ENCODE measurements at places on chromosomes 3 and 15.
A peak's percentile ranks its signal among the peaks of the same experiment; 100 is the strongest.

DNA sequence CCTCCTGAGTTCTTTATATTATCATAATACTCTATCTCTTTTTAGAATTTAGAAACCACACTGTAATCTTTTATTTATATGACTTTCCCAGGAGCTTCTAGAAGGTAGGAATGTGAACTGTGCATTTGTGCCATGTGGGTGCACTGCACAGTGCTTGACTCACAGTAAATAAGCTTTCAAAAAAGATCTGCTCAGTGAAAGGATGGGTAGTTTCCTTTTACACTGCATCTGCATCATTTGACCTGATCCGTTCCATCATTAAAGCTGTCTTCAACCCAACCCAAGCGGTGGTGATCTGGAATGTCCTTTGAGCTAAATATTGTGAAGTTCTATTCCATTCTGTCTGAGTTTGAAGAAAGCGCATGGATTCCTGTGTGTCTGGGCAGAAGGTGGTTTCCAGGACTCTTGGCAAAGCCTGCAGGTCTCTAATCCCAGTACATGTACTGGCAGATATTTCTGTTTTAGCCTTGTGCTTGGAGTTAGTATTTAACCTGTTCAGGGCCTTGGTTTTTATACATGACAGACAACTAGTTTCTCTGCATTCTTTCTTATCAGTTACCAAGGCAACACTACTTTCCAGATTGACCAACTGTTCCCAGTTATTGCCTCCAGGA, 96.7 kb downstream of the DHX30 start:
- no peak for DNase-seq

DNA sequence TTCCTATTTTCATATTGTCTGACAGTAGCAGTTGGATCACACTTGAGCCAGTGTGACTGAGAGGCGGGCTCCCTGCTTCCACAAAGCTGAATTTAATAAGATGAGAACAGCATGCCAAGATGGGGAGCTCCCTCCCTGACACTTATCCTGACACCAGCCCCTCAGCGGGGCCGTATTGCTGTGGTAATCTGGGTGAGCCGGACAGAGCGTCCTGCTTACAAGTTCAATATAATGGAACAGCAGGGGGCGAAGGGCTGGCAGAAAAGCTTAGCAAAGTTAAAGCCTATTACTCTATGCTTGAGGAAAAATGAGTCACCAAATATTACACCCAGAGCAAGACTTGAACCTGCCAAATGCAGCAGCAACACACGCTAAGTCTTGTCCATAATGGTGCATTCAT, 163.8 kb upstream of the CMC1 start:
- DNase-seq, result no peak

- peak; percentile 31 for DNase-seq
Observed at GRCh38 chr15:34126522-34126921, 24.6 kb downstream of the PGBD4 start.

GRCh38 chr15:44101944-44102343, 93.1 kb downstream of the FRMD5 start:
- DNase-seq, result no peak

DNA sequence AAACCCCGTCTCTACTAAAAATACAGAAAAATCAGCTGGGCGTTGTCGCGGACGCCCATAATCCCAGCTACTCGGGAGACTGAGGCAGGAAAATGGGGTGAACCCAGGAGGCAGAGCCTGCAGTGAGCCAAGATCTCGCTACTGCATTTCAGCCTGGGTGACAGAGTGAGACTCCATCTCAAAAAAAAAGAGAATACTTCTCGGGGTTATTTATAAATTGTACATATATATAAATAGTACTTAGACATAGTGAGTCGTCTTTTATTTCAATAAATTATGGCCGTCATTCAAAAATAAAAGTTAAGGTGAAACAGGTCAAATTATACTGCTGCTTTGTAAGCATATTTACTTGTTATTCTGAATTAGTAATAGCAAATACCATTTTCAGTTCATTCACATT, 12.1 kb upstream of the EBLN2 start:
- no peak for DNase-seq

- no peak for DNase-seq
Observed at GRCh38 chr15:75185271-75186029, 16.2 kb upstream of the C15orf39 start.

- no peak for DNase-seq
Observed at GRCh38 chr3:173913397-173913796, 515.9 kb downstream of the NLGN1 start.

DNA sequence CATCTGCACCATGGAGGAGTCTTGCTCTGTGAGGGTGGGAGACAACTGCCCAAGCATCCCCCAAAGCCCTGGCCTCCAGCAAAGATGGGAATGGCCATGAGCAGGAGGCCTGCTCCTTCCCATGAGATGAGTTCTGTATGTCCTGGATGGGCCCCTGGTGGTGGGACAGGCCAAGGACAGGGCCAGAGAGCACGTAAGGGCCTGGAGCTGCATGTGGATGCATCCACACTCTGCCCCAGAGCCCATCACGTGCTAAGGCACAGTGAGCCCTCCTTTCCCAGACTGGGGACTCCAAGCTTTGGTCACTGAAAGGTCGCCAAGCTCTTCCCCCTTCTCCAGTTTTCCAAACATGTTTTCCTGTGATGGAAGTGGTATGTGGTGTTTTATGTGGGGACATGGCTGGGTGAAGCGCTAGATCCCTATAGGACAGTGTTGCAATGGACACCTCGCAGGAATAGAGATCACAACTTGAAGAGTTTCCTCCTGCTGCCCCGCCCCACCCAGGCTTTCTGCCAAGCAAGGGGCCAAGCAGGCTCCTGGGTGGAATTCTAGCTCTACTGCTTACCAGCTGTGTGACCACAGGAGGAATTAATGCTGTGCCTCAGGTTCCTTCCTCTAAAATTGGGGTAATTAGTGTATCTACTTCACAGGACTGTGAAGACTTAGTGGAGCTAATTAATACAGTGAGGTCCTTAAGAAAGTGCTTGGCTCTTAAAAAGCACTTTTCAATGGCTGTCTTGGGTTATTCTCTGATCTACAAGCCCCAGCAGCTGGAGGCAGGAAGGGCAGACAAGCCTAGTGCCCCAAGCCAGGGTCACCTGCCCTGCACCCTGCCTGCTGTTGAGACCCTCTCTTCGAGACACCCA, 106.4 kb upstream of the RPL32 start:
- no peak for DNase-seq

- no peak for DNase-seq
Observed at GRCh38 chr3:129519896-129520715, 8.3 kb upstream of the RHO start.

DNA sequence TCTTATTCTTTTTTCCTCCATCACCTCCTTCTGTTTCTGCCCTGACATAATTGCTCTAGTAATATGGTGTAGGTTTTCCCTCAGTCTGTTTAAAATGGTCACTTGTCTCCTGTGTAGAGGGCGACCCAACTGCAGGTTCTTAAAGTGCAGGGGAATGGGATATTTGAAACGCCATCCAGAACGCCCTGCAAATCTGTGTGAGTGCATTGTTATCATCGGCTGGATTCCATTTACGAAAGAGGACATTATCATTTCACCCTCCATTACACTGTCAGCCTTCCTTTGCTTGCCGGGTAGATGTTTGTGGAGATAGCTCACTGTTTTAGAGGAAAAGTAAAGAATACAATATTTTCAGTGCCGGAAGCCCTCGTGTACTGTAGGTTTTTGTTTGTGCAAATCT, 354.0 kb downstream of the LRTM1 start:
- DNase-seq, result peak; percentile 49

GRCh38 chr15:42730135-42730534, 6.8 kb downstream of the CDAN1 start:
- DNase-seq, result no peak

GRCh38 chr3:56845505-56845904, 43.8 kb upstream of the ARHGEF3 start:
- DNase-seq, result no peak

- DNase-seq, result peak; percentile 40
Observed at GRCh38 chr15:73273181-73274002, 95.4 kb downstream of the HCN4 start.

- no peak for DNase-seq
Observed at GRCh38 chr3:177278016-177278415, 80.7 kb upstream of the TBL1XR1 start.

GRCh38 chr3:159186581-159186980, 384.7 kb downstream of the MFSD1 start:
- DNase-seq, result no peak

GRCh38 chr3:183161552-183162336, 790 bp downstream of the LAMP3 start:
- DNase-seq, result no peak

DNA sequence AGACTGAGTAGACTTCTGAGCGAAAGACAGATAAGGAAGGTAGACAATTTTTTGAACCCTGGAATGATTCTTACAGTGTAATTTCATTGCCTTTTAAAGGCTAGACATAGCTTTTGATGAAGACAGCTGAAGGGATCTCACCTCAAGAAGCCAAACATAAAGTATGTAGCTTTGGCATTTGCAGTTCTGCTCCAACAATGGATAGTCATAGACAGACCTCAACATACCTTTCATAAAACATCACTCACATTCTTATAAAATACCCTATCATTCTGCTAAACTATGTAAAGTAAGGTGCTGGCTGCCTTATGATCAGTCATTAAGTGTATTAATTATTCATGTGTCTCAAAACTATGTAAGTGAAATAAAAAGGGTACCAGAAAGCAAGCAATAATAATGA, 70.0 kb downstream of the UBE3A start:
- no peak for DNase-seq

DNA sequence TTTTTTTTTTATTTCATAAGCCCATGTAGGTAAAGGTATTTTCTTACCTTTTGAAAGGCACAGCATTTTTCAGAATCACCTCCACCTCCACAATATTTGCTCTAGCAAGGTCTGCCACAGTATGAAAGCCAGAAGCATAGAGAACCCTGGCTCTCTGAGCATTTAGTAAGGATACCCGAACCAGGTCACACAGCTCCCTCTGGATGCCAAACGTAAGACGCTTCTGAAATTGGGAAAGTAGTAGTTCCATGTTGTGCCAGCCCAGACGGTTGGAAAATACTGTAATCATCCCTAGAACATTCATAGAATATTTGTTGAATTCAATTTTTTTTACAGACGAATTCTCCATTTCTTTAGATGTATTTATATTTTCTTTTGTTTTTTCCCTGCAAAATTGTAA, 52.4 kb downstream of the POLQ start:
- DNase-seq, result no peak

- no peak for DNase-seq
Observed at GRCh38 chr3:31095255-31095654, 200.8 kb upstream of the GADL1 start.

GRCh38 chr15:98505611-98506031, 142.7 kb upstream of the IGF1R start:
- DNase-seq, result no peak

DNA sequence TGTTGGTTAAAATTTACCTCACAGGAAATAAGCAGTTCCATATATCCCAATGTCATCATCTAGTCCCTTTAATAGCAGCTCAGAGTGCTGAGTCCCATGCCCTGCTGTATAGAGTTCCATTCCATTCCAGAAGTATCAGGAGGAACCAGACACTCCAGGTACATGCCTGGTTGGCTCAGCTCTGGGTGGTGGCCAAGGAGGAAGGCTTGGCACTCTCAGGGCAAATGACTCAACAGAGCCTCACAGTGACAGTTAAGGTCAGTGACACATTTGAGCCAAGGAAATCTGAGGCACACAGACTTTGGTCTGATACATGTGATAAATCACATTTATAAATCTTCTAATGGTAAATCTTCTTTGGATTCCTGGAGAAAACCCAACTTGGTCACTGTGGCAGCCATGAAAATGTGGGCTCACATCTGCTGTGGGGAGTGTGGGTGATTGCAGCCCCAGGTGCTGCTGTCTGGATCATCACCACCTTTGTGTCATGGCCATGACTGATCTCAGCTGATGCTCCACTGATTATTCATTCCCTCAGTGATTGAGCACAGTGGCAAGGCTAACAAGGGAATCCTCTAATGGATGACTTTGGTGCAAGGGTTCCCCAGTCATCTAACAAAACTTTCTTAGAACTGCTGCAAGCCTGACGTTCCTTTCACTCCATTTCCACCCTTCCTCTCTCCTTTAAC, 9.3 kb downstream of the HHLA2 start:
- no peak for DNase-seq

DNA sequence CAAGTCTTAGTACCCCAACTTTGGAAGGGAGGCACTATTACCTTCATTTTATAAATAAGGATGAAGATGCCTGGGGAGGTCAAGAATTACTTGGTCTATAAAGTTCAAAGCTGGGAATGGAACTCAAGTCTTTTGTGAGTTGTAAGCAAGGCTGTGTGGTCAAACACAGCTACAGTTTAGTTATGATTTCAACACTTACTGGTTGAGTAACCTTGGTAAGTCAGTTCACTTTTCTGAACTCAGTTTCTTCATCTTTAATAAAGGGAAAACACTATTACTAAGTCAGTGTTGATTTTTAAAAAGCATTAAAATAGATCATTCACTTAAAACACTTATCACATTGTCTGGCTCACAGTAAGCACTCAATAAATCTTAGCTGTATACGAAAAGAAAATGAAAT, 200.4 kb upstream of the ADAMTS9 start:
- no peak for DNase-seq

DNA sequence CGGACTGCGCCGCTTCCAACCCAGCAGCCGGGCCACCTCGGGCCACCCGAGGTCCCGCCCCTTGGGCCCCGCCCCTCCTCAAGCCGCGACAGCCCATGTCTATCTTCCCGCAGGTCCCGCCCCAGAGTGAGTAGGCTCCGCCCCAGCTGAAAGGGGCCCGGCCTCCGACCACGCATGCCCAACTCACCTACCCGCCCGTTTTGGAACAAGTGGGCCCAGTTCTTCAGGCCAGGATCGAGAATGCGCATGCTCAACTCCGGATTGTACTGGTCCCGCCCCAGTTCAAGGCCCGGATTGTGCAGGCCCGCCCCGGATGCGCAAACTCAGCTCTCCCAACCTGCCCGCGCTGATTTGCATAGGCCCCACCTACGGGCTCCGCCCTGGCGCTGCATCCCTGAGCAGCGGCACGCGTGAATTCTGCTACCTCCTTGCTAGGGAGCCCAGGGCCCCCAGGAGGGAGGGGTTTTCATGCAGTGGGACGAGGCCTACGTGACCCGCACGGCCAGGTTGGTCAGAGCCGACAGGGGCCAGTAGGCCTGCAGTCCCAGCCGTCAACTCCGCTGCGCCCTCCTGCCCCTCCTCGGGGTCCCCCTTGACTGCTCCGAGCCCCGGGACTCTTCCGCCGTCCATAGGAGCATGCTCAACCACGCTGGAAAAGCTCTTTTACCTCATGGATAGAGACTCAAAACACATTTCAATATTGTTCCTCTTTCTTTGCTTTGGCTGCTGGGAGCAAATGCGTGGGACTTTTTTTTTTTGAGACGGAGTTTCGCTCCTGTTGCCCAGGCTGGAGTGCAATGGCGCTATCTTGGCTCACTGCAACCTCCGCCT, at the start of gene PFKFB4:
Gene PFKFB4, minus strand, starts transcription at position 8 of the 831 bp plus-strand sequence. CDS start 26 bp downstream, outside the sequence.
- DNase-seq, result peak; percentile 97

DNA sequence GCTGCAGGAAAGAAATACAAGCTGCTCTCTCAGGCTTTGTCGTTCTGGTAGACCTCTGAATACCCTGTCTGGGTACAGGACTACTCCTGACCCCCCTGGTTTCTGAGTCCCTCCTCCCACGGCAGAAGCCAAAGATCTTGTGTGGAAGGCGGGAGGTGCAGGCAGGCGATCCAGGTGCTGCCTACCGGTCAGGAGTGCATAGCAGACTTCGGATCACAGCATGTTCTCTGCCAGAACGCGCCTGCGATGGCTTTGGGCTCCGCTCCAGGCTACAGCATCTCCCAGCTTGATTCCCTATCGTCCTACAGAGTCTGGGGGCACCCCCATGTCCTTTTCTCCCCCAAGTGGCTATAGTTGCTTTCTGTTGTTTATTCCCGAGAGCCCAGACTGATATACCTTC, 2.5 kb upstream of the CFAP100 start:
- no peak for DNase-seq

- no peak for DNase-seq
Observed at GRCh38 chr3:134009345-134010000, 20.3 kb downstream of the SLCO2A1 start.

GRCh38 chr3:134911586-134912548, 116.8 kb downstream of the EPHB1 start:
- no peak for DNase-seq

Measured in NCI-H2227 treated with DMSO at 0.1 percent for 48 hours (cell line).